H4 (cell line): ENCODE measurements at places on chromosomes 4 and X. TPM values are rescaled to one million over a fixed set of nuclear protein-coding genes. Genes with fewer than 3 reads are reported as not detected.

The RBMX2 gene
- total RNA-seq, result 39.8 and 45.6 TPM in 2 replicates

DNA sequence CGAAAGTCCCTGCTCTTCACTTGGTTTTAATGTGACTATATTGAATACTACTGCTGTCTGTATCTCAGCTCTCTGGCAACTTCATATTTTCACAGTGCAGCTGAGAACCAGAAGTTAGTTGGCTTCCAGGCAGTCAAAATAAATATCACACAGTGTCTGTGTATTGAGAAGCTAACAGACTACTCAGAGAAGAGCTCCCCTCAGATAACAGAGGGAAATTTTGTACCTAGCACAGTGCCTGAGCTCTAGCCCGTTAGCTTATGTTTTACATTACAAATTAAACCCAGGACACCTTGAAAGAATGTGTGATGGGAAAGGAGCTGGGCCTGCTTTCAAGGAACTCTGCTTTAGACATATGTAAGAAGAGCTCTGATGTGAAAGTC is 22.7 kb downstream of the JADE1 start:
- DNase-seq, result no peak

DNA sequence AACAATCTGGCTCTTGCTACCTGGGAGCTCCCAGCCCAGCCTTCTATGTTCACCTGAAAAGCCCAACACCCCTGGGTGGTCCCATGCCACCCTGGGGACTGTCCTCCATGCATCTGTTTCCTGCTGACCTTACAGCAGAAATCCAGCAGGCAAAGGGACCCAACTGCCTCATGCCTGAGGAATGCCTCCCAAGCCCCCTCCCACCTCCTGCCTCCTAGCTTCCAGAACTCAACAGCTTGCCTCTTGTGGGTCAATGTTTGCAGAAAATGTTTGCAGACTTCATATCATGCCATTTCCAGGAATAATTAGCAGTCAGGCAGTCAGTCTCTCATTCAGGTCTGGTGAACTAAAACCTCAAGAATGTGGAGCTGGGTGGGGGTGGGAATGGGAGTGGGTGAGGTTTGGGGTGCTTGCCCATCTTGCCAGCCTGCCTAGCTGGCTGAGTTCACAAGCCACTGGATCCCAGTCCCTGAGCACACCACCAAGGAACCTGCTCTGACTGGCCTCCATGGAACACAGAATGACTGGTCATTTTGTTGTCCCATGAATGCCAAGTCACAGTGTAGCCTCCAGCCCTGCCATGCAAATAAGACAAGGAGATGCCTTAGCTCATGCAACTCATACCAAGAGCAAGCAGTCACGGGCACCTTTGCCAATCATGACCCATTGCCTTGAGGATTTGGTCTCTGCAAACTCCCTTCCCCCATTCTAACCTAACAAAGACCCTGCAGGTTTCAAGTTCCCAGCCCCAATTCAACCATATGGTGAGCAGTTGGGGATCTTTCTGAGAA is 12.1 kb upstream of the PLAC1 start:
- peak; percentile 89 for DNase-seq

DNA sequence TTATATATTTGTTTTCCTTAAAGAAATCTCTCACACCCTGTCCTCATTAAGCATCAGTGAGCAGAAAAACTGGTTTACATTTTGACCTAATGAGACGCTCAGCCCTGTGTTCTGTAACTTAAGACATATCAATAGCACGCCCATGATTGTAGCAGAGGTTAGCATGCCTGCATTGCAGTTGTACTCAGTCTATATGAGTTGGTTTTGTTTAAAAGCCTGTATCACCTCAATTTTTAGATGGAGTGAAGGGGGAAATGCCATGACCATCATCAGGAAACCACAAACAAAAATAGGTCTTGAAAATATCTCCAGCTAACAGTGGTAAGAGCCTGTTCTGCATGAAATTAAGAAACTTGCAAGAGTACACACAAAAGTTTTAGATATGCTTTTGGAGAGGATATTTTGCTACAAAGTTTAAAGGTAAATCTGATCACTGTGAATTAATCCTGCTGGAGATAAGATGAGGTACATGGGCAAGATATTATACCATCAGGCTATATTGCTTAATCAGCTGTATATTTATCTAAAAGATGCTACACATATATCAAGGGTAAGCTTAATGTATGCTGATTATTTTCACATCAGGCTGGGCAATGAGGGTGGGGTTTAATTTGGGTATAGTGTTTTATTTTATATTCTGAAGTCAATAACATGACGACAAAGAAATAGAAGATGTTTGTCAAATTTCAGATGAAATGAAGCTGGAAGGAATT is 13.1 kb upstream of the COQ2 start:
- no peak for DNase-seq

The PCDH10 gene
- total RNA-seq, result 4.5 and 5.5 TPM in 2 replicates

The MAGEA6 gene
- 65.0 and 82.7 TPM in 2 replicates for total RNA-seq

GRCh38 chr4:89157488-89158024 is 46.2 kb downstream of the TIGD2 start:
- DNase-seq, result no peak
